NCI-H2029 treated with DMSO at 0.1 percent for 48 hours (cell line): ENCODE measurements at places on chromosomes 2 and 18.

DNA sequence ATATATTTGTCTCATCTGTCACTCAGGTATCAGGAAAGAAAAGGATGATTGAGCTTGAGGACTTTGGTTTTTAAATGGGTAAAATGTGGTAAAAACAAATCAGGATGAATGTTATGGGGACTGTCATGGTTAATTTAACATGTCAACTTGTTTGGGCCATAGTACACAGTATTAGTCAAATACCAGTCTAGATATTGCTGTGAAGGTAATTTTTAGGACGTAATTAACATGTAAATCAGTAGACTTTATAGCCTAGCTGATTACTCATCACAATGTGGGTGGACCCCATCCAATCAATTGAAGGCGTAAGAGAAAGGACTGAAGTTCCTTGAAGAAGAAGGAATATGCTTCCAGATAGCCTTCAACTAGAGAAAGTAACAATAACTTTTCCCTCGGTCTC lies 275.7 kb upstream of the ZNF804A start:
- no peak for DNase-seq

DNA sequence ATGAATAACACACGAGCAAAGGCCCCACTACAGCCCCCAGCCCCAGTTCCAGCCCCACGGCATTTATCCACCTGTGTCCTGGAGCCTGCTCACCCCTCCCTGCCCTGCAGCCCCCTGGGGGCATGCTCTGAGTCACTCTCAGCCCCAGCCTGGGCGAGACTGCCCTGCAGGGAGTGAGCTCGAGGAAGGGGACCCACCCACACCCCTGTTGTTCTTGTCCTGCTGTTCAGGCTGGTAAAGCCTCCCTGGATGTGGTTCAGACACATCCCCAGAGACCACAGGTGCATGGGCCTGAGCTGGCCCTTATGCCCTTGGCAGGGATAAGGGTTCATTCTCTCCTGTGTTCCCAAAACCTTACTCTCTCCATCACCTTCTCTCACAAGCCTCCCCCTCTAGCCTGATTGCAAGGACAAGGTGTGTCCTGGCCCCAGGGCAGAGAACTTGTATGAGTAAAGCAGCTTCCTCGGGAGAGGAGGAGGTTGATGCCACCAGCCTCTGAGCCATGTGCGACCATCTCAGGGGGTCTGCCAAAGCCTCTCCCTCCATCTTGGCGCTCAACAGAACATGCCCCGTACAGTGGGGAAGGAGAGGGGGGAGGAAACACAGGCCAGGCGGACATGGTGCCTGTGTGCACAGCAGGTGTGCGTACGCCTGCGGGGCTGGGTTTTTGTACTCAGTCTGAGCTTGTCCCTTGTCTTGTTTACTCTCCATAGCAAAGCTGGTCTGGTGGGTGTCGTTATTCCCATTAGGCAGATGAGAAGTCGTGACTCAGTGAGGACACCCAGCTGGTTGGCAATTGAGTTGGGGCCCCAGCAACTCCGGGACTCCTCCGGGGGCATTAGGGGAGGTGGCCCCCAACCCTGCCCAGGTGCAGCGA lies 64.4 kb downstream of the CIB4 start:
- no peak for DNase-seq

DNA sequence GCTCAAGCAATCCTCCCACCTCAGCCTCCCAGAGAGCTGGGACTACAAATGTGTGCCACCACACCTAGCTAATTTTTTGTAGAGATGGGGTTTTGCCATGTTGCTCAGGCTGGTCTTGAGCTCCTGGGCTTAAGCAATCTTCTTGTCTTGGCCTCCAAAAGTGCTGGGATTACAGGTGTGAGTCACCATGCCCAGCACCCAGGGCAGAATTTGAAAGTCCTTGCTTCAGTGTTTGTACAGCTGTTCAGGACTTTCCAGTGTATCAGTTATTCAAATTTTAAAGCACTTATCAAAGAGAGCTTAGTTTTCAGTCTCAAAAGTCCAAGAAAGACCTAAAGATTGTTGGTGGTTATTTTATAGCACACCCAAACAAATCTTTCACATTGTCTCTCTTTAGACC lies 43.6 kb upstream of the VPS54 start:
- no peak for DNase-seq

DNA sequence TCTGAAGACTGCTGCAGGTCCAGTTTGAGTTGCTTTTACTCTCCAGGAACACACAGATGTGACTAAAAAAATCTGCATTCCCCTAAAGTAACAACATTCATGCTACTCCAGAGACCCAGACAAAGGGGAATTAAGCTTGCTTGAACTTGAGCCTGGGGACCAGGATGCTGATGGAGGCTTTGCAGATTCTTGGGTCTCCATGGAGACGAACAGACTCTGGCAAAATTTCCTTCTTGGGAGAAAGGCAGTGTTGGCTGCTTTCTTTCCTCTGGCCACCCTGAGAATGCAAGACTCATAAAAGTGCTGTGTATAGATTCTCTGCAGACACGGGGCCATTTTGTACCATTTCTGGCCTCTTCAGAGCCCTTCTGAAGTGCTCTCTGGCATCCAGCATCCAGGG lies 112.0 kb downstream of the ACTR3 start:
- no peak for DNase-seq

GRCh38 chr2:85992611-85993010 lies 103.8 kb upstream of the ST3GAL5 start:
- DNase-seq, result no peak

- DNase-seq, result no peak
Measured at GRCh38 chr2:70270323-70270722, 12.4 kb downstream of the PCYOX1 start.
